ENCODE measurements at places on chromosomes 2 and 18.
A peak's percentile ranks its signal among the peaks of the same experiment; 100 is the strongest.

GRCh38 chr2:150125188-150125587 lies 362.3 kb downstream of the RND3 start:
- DNase-seq: no peak

- DNase-seq: no peak
Observed at GRCh38 chr2:20444101-20444992, 2.5 kb upstream of the RHOB start.

DNA sequence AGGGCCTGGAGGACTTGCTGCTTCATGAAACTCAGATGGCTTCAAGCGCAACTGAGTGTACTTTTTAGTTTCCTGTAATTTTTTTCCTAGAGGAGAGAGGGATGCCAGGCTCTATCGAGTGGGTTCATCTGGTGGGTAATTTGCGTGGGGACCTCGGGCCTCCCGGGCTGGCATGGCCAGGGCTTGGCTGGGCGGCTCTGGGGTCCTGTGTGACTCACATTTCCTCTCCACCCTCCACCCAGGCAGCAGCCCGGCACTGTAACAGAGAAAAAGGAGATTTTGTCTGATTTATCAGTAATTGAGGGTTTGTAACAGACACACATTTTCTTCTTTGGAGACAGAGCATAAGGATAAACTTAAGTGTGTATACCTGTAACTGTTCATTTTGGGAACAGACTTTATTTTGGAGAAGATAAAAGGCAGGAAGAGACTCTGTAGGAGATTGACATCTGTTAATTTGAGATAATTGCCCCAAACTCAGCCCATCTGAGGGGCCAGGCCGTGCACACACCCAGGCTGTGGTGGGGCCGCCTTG lies 64.3 kb downstream of the NFATC1 start:
- DNase-seq: no peak

GRCh38 chr2:31125918-31126695 lies 12.1 kb downstream of the GALNT14 start:
- no peak for DNase-seq

DNA sequence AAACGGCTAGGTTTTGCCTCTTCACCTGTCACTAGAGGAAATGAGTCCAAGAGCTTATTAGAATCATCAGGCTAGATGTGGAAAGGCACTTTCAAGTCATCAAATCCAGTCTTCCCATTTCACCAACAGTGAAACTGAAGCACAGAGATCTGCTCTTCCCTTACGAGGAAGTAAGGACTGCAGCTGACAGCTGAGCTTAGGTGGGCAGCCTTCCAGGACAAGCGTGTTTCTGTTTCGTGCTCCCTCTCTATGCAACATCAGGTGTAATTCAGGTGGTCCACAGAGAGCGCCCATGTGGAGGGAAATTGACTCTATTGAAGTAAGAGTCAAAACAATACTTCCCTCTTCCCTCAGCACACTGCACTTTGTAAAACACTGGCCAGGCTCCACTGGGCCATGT lies 5.5 kb downstream of the CYRIA start:
- DNase-seq: no peak

GRCh38 chr2:20514596-20515269 lies 67.9 kb downstream of the RHOB start:
- DNase-seq: no peak

GRCh38 chr2:3670376-3670775 lies 12.4 kb downstream of the ALLC start:
- no peak for DNase-seq

DNA sequence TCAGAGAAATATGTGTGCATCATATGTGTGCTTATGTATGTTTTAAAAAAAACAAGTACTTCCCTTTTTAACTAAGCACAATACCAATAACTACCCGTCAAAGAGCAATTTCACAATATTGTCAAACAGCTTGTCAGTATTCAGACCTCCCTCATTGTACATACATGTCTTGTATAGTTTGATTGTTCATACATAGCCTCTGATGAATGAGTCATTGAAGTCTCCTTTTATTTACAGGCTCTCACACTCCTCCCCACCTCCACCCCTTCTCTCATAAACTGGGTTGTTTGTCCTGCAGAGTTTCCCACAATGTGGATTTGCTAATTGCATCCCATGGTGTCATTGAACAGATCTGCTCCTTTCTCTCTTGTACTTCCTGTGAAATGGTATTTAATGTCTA lies 132.8 kb upstream of the L3MBTL4 start:
- DNase-seq: no peak

GRCh38 chr2:217223222-217223930 lies 363.5 kb upstream of the TNP1 start:
- DNase-seq: peak; percentile 43

DNA sequence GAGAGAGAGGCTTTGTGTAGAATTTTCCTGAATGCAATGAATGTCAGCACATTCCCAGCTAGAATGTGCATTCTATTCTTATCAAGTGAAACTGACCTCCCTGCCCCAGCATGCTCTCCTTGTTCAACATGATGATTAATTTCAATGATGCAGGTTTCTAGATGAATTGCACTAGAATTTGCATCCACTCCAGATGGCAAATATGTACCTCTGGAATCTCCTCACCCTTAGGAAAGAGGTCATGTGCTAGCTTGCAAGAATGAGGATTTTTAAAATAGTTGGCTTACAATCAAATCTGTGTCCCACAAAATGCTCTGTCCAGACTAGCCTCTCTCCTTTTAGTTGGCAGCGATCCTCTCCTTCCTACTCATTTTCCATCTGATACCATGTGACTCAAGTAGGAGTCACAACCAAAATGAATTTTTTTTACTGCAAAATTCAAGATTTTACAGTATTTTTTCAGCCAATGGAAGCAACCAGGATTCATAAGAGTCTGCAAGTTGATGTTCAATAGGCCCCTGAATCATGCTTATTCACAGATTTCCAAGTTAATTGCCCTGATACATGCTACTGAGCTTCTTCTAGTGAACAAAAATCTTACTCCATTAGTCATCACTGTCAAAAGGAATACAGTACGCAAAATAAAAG lies 21.0 kb upstream of the STAT4 start:
- no peak for DNase-seq

GRCh38 chr2:8251856-8252255 lies 430.0 kb upstream of the ID2 start:
- no peak for DNase-seq

GRCh38 chr2:114261366-114261765 lies 181.1 kb upstream of the DPP10 start:
- no peak for DNase-seq

DNA sequence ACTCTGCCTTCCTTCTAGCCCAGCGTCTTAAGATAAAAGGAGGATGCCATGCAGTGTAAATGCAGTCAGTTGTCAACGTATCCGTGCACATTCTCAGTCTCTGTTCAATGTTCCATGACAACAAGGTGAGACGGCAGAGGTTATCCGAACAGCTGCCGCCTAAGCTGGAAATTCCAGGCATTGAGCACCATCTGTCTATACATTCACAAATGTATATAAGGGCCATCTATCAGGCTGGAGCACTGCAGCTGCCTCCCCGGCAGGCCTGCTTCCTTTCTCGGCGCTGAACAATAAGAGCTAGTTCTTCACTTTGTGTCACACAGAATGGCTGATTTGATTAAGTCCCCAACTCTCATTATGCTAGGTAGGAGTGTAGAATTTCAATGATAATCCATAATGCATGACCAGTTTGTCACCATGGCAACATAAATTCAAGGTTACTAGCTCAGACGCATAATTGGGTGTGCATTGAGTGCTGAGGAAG lies 282.2 kb upstream of the SOX11 start:
- DNase-seq: no peak

- no peak for DNase-seq
Observed at GRCh38 chr18:51053814-51054213, 23.8 kb downstream of the SMAD4 start.
